ENCODE measurements at places on chromosomes 2 and 18.

GRCh38 chr2:65026704-65027464 is 29.3 kb upstream of the CEP68 start:
- no peak for DNase-seq

- no peak for DNase-seq
These were observed 247.6 kb downstream of the RDH14 start for GRCh38 chr2:18312818-18313217.

DNA sequence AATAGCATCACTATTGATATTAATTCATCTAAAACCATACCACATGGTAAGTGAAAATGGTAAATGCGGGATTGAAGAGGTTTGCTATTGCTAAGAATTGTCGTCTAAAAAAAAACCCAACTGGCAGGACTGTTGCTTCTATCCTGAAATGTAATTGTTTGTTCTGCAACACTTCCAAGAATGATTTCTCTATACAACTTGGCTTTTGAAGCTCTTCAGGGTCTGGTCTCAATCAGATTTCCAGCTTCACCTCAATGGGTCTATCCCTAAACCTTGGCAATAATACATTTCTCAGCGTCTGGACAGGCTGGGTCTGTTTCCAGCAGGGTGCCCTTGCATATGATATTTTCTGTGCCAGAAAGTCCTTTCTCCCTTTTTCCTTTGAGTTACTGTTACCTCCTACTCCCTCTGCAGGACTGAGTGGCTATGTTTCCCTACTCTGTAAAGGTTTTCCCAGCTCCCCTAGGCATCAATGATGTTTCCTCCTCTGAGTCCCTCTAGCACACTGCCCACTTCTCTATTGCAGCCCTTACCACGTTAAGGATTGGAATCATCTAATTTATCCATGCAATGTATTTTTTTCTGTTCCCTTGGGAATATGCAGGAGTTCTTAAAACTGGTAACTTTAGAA is 118.2 kb upstream of the REV1 start:
- no peak for DNase-seq

GRCh38 chr2:186044761-186045160 is 306.2 kb downstream of the FSIP2 start:
- no peak for DNase-seq

DNA sequence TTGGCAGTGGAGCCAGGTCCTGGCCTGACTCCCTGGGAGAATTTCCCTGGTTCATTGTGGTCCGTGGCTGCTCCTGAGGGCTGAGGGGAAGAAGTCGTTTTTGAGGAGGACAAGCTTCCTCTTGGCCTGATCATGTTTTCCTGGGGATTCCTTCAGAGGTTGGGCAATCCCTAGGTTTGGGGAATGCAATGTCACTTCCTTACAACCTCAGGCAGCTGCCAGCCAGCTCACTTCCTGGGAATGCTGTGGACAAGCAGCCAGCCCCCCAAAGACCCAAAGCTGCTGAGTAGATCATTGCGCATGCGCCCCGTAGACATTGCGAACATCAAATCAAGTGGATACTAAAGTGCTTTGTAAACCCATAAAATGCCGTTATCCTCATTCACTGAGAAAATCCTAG is 7.7 kb upstream of the DNMT3A start:
- peak; percentile 66 for DNase-seq

DNA sequence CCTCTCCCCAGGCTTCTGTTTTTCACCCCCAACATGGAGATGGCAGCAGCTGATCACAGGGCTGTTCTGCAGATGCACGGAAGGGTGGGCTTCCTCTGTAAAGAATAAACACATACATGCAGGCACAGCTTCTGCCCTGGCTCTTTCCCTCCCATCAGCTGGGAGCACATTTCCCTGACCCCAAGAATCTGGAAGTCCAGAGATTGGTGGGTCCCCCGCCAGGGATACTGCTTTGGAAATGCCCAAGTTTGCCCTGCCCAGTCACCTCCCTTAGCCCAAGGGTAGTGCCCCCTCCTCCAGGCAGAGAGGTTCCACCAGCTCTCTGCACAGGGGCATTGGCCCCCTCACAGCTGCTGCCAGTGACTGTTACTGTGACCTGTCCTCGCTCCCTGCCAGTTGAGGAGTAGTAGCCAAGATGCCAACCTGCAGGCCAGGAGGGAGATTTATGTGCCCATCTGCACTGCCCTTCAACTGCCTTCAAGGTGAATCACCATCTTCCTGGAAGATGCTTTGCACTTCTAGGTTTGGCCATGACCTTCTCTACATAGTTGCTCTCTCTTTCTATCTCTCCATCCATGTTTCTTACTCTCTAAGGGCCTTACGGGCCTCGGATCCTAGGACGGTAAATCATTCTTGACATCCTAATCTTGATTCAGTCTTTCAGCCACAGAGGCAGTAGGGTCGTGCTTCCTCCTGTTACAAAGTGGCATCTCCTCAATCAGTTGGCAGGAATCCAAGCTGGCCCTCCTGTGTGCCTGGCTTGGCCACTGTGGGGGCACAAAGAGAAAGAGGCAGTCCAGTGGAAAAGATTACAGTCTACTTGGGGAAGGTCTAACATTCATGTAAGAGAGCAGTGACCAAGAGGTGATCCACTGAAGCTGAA is 121.8 kb downstream of the CTIF start:
- no peak for DNase-seq

GRCh38 chr2:43192744-43193651 is 33.4 kb downstream of the ZFP36L2 start:
- DNase-seq: no peak

- no peak for DNase-seq
These were observed 96.0 kb upstream of the OTOS start for GRCh38 chr2:240236217-240237111.

GRCh38 chr2:232213176-232213575 is 165.4 kb upstream of the ALPP start:
- DNase-seq: no peak

- peak; percentile 55 for DNase-seq
These were observed 53.4 kb downstream of the ADI1 start for GRCh38 chr2:3465844-3466481.

DNA sequence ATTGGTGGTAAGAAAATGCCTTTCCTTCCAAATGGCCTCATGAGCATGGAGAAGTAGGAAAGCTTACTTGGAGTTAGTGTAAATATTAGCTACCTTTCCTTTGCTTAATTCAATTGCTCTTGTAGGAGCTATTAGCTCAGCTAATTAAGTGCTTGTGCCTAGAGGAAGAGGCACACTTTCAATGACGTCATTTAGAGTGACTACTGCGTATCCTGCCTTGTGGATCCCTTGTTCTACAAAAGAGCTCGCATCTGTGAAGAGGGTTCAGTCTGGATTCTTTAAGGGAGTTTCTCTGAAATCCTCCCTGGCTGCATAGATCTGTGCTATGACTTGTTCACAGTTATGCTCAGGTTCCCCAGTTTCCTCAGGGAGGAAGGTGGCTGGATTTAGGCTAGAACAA is 122.5 kb upstream of the SPHKAP start:
- no peak for DNase-seq

- no peak for DNase-seq
These were observed 14.5 kb downstream of the PTMA start for GRCh38 chr2:231722721-231723307.

DNA sequence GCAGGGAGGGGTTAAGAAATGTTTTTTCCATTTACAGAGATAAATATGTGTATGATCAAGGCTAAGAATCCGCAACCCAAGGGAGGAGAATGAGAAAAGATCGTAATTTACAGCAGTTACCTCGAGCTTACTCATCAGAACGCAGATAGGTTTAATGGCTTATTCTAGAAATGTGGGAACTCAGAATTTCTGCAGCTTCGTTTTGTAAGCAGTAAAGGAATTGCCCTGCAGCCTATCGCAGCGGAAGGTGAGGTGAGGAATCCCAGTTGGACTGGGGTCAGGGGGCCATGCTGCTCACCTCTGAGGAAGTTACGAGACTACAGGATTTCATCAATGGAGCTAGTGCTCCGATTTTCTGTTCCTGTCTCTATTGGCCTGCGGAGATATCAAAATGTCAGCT is 8.1 kb upstream of the TMEM200C start:
- no peak for DNase-seq

GRCh38 chr2:99634234-99634633 is 144.4 kb upstream of the REV1 start:
- DNase-seq: no peak

DNA sequence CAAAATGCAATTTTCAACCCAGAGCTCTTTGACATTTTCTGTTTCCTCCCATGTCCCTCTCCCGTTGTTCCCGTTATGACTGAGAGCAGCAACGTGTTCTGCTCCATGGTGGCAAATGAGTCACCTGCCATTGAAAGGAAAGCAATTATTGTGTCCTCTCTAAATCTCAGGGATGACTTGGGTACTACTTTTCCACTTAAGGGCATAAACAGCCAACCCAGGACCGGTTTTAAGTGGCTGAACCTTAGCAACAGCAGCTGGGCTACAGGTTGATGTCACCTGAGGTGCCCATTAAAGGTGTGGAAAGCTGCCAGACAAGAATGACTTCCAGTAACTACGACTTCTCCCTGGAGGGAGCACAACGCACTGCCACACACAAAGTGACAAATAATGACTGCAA is 236.8 kb downstream of the NCKAP5 start:
- no peak for DNase-seq

GRCh38 chr2:27105981-27106380 is 12.9 kb downstream of the CGREF1 start:
- no peak for DNase-seq

Measured in NCI-H226 (cell line).